ENCODE measurements at places on chromosomes 16 and 17.

DNA sequence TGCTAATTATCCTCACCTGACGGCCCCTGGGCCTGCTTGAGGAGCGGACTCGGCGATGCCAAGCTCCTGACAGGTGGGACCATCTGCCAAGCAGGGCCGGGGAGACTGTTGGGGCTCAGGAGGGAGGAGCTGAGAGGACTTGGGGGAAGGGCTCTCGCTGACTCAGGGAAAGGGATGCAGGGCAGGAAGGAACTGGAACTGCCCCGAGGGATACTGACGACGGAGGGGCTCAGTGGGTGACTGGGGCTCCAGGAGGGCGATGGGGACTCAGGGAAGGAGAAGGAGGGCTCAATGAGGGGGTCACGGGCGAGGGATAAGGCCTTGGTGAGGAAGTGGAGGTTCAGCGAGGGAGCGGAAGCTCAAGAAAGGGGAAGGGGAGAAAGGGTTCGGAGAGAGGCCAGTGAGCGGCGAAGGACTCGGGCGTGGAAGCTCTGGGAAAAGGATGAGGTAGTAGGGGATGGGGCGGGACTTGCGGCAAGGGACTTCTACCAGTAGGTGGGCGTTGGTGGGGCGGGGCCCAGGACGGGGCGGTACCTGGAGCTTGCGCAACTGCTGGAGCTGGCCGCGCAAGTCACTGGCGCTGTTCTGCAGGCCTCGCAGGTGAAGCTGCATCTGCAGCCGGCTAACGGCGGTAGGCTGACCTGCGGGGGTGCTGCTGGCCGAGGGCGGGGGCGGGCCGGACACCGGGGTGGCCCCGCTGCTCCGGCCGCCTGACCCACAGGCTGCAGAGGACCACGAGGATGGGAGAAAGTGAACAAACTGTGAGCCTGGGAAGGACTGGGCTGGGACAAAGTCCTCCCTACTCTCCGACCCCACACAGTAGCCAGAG is 46.5 kb downstream of the SRCIN1 start:
- peak; percentile 76 for DNase-seq

DNA sequence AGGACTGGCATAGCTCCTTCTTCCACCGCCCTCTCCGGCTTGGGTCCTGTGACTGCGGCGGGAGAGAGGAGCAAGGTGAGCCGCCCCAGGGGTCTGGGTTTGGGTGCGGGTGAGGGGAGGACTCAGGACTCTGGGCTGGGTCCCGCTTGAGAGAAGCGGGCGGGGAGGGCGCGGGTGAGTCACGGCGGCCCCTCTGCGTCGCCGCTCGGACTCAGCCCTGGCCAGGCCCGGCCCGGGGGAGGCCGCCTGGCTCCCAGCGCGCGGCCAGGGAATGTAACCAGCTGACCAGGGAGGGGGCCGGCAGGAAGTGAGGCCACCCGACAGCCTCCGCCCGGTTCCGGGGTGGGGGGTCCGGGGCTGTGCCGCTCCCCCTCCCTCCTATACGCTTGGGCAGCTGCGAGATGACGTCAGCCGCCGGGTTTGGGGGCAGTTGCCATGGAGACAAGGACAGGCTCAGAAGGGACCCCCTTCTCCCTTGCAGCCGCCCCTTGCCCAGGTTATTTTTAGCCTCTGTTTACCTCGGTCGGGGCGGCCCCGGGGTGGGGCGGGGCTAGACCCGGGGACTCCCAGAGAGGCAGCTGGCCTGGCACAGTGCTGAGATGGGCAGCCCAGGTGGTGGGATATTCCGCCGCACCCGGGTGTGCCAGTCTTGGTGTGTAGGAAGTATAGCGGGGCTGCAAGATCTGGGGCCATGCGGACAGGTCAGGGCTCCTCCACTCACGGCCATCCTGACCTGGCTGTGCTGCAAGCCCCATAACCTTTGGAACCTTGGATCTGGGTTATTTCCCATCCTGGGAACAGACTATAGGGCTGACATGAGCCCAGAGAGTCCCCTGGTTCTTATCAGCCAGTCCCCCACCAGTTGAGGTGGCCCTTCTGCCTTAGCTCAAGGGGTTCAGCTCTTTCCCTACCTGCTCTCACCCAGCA is 1.6 kb downstream of the RIPOR1 start:
- DNase-seq = no peak

- no peak for DNase-seq
Measured at GRCh38 chr17:46839211-46839610, 12.2 kb upstream of the WNT9B start.

GRCh38 chr17:34400301-34400931 is 37.4 kb upstream of the CCL1 start:
- no peak for DNase-seq

GRCh38 chr16:11016993-11017392 is 72.6 kb downstream of the CLEC16A start:
- DNase-seq = peak; percentile 4

DNA sequence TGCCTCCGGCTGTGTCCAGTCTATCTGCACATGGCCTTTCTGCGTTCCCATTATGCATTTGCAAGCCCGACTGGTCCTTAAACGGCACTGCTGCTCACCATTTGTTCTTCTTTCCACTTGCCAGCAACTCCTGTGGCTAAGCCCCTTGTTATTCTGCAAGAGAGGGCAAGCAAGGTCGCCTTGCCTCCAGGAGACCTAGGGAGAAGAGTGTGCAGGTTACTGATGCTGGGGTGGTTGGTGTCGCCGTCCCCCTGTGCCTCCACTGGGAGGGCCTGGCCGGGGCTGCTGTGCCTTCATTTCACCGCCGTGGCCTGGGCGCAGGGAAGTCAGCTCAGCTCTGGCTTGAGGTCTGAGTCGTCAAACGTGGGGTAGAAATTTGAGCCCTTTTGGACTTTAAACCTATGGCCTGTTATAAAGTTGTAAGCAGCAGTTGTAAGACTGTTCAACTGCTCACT is 12.7 kb downstream of the SLC6A4 start:
- no peak for DNase-seq

DNA sequence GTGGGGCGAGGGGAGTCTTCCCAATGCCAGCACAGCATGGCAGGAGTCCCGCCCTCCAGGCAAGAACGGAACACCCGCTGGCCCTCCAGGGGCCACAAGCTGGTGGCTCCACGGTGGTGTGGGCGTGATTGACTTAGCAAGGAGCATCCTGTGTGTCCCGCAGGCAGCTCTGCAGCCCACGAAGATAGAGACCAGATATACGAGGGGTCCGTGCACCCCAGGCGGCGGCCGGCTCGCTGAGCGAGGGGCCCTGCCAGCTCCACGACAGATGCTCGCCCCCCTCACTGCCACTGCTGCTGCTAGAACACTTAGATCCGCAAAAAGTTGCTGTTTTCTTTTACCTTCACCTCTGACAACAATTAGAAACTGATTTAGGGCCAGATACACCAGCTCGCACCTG is 10.0 kb upstream of the CACNA1H start:
- DNase-seq = no peak

All from stimulated activated CD8-positive, alpha-beta memory T cell treated with anti-CD3 and anti-CD28 coated beads, Interleukin-7, amount 100 ng/mL, for 1 hour (primary cell).